ENCODE measurements at places on chromosomes 12 and 14.
A peak's percentile ranks its signal among the peaks of the same experiment; 100 is the strongest.

- peak; percentile 28 for DNase-seq
Measured at GRCh38 chr14:67420102-67420739, 8.3 kb upstream of the PLEK2 start.

DNA sequence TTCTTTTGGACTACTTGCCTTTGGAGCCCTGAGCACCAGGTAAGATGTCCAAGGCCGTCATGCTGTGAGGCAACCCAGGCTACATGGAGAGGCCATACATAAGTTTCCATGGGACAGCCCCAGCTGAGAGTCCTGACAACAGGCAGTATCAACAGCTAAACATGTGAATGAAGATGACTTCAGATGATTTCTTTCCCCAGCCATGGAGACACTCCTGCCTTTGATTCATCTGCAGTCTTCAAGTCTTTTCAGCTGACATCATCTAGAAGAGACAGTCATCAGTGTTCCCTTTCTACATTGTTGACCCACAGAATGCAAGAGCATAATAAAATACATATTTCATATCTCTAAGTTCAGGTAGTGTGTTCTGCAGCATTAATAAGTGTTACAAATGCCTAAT lies 398.7 kb downstream of the BTG1 start:
- DNase-seq = no peak

- no peak for DNase-seq
Measured at GRCh38 chr14:104362761-104363605, 216.6 kb upstream of the C14orf180 start.

GRCh38 chr14:35247777-35248475 lies 44.3 kb upstream of the PSMA6 start:
- DNase-seq = no peak

GRCh38 chr12:64670919-64671639 lies 60.8 kb downstream of the RASSF3 start:
- DNase-seq = no peak

GRCh38 chr12:75921622-75922289 lies 109.8 kb downstream of the PHLDA1 start:
- no peak for DNase-seq

DNA sequence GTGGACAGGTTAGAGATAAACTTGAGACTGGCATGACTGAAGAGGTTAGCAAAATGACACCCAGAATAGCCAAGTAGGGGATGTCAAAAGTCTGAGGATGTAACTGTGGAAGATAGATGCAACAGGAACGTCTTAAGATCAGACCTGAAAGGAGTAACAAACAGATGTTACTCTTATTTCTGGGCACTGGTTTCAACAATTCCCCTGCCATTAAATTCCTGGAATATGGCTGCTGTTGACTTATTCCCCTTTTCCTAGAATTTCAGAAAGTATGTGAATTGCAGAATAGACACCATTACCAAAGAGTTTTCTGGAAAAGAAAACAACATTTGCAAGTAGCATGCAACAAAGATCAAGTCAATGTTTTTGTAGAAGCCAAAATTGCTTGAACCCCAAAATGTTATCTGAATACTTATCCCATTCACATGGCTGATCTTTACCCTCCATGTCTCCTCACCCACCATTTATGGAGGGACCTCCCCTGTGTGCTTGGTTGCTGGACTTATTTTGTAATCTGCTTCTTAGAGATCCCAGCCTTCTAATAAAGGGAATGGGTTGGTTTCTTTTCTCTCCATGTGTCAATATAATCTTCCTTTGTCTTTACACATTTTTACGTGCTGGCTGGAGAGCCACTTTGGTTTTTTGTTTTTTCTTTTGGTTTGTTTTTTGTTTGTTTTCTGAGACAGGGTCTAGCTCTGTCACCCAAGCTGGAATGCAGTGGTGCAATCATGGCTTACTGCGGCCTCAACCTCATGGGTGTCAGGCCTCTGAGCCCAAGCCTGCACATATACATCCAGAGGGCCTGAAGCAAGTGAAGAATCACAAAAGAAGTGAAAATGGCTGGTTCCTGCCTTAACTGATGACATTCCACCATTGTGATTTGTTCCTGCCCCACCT lies 57.0 kb downstream of the BBS10 start:
- DNase-seq = no peak

DNA sequence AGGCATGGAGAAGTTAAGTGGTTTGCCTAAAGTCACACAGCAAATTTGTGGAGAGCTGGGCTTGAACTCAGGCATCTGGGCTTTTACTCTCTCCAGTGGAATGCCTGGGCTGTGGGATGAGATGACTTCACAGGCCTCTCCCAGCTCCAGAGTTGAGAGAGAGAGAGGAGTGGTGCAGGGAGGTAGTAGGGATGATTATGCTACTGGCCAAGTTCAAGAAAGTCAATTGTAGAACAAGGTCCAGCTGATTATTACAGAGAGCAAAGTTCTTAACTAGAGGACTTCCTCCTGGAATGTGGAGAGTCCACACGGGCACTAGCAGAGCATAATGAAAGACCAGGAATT lies 769 bp upstream of the EMP1 start:
- no peak for DNase-seq

GRCh38 chr12:27615331-27615891 lies 80.8 kb upstream of the REP15 start:
- no peak for DNase-seq

DNA sequence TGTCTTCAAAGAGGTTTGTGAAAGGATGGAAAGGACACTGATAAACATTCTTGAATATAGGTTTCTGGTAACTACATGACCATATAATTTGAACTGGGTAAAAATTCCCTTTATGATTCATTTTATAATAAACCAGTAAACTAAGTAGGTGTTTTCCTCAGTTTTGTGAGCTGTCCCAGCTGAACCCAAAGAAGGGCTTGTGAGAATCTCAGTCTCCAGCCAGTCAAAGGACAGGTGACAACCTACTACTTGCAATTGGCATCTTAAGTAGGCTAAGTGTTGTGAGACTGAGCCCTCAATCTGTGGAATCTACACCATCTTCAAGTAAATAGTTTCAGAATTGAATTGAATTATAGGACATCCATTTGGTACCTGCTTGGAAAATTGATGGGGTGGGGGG lies 75.2 kb downstream of the MYF5 start:
- no peak for DNase-seq

GRCh38 chr14:104223101-104224041 lies 85.0 kb downstream of the KIF26A start:
- no peak for DNase-seq

DNA sequence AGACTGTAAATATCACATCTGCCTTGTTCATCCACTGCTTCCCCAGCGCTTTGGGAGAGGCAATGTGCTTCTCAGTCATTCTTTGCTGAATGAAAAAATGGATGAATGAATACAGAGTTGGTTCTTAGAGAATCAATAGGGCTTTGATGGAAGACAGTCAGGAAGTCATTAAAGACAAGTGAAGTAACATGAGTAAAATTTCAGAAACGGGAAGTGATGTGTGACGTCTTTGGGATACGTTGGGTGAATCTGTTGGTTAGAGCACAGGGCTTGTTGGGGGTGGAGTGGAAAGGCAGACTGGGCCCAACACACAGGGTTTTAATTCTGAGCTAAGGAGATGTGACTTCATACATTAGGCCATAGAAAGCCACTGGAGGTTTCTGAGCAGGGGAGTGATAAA lies 39.0 kb upstream of the NRXN3 start:
- no peak for DNase-seq

GRCh38 chr12:31315044-31315715 lies 10.8 kb downstream of the SINHCAF start:
- no peak for DNase-seq

DNA sequence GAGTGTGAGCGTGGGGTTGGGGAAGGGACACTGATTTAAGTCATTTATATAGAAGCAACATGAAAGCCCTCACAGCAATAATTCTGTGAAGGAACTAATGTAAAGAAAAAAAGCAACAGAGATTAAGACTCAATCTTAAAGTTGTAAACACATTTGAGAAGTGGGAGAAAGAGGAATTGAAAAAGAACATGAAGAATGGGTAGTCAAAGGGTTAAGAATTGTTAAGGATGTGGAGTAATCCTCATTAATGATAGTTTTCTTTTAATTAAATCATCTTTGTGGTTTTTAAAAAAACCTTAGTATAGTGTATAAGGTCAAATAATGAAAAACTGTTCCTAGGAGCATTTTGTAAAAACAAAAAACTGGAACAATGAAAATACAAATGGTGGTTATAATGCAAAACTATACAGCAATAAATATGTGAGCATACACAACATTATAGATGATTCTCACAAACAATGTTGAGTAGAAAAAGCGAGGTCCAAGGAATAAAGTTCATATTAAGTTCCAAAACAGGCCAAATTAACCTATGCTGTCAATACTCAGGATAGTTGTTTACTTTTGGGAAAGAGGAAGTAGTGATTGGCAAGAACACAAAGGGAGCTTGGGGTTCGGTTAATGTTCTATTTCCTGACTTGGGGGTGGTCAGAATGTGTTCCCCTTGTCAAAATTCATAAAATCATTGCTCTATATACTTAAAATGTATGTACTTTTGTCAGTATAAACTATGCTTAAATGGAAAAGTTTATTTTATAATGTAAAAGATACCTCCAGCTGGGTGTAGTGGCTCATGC lies 120.4 kb upstream of the ATF7IP start:
- DNase-seq = no peak

DNA sequence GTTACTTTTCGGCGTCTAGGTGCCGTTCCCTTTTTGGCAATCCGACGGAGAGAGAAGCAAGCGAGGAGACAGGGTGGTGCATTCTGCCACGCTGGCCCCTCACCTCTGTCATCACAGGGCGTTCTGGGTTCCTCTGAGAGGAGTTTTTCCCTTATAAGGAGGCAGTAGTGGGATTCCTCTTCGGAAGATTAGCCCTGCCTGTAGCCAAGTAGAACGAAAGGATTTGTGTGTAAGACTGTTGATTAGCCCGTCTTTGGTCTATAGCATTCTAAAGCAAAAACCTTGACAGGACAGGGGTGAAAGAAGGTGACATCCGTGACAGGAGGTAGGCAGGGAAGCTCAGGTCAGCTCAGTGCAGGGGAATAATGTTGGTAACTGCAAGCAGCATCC lies 9.1 kb upstream of the NEMF start:
- DNase-seq = peak; percentile 37

- DNase-seq = no peak
Measured at GRCh38 chr12:57837864-57838562, 8.5 kb downstream of the CTDSP2 start.

- DNase-seq = no peak
Measured at GRCh38 chr14:96194657-96195431, 9.8 kb upstream of the BDKRB2 start.
